ENCODE measurements at places on chromosomes 16 and 17. TPM values are rescaled to one million over a fixed set of nuclear protein-coding genes. Genes with fewer than 3 reads are reported as not detected.

DNA sequence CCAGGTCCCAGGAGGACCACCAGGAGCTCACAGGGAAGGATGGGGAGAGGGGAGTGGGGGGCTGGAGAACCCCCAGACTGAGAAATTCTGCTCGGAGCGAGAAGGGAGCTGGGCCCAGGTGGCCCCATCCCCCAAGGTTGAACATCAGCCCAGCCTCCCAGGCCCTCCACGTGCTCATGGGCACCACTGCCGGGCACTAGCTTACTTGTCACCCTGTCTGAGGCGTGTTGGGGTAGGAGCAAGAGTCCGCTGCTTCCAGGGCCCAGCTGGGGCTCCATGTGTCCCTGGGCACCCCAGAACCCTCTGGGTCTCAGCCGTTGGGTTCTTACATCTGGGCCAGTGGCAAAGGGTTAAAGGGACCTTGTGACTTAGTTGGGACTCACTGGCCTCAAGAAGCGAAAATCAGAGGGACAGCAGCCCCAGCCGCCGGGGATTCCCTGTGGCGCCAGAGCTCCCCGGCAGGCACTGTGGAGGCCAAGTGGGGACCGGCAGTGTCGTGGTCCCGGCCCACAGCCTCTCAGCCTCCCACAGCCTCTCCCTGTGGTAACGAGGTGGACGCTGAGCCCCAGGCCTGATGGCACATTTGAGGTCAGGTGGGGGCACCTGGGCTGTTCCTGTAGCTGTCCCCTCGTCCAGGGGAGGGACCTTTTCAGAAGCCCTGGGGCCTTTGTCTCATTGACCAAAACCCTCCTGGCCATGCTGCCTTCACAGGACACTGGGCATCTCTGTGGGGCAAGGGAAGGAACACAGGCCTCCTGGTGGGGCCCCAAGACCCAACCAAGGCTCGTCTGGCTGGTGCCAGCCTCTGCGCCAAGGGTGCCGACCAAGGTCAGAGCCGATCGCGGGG, 33.7 kb upstream of the CDH15 start:
- DNase-seq, result no peak

GRCh38 chr17:4364622-4365041, 1.8 kb downstream of the UBE2G1 start:
- no peak for DNase-seq

GRCh38 chr16:11151885-11152629, 103.9 kb downstream of the SOCS1 start:
- DNase-seq, result no peak

DNA sequence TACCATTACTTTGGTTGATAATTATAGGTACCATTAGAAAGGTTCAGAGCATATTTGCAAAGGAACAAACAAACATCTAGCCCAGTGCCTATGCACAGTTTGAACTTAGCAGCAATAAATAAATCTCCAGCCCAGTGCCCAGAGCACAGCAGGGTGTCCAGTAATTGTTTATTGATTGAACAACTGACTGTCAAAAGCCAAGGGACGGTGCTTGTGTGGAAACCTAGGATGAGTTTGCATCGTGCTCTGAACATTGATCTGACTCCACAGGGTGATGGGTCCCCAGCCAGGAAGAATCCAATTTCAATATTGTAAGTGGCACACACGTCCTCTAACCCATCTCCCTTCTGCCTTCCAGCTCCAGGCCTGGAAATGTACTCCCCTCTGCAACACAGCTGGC, 625.5 kb upstream of the C16orf82 start:
- DNase-seq, result no peak

- no peak for DNase-seq
Measured at GRCh38 chr16:84614623-84614967, 3.3 kb downstream of the COTL1 start.

The TBX6 gene
- total RNA-seq, result 3.4 TPM
